ENCODE measurements at places on chromosomes 4 and X. TPM values are rescaled to one million over a fixed set of nuclear protein-coding genes. Genes with fewer than 3 reads are reported as not detected.

DNA sequence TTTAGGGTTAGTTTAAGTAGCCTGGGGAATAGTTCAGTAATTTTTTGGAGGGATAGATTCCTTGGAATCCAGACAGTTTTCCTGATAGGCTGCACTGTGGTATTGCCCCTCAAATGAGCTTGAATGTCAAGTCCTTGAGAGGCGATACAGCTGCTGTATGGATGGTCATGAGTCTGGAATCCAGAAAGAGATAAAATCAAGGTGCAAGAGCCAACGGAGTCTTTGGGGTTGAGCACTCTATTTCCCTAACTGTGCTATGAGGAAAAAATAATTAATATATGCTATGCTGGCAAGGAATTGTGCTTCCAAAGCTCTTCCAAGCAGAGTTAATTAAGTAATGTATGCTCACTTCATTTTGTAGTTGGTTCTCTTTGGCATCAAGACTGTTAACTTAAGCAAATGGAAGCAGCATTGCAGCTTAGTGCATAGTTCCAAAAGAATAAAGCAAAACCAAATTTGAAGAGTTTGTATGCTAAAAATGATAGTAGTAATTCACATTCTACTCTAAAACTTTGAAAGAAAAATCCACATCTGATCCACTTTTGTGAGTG, 48.8 kb downstream of the LIMCH1 start:
- ATAC-seq: no peak

The ADRA2C gene
- 1.2 TPM for total RNA-seq

- ATAC-seq: no peak
Observed at GRCh38 chrX:18973527-18974192, 10.3 kb downstream of the PHKA2 start.

GRCh38 chrX:19840899-19841648, 46.3 kb downstream of the SH3KBP1 start:
- ATAC-seq: no peak

DNA sequence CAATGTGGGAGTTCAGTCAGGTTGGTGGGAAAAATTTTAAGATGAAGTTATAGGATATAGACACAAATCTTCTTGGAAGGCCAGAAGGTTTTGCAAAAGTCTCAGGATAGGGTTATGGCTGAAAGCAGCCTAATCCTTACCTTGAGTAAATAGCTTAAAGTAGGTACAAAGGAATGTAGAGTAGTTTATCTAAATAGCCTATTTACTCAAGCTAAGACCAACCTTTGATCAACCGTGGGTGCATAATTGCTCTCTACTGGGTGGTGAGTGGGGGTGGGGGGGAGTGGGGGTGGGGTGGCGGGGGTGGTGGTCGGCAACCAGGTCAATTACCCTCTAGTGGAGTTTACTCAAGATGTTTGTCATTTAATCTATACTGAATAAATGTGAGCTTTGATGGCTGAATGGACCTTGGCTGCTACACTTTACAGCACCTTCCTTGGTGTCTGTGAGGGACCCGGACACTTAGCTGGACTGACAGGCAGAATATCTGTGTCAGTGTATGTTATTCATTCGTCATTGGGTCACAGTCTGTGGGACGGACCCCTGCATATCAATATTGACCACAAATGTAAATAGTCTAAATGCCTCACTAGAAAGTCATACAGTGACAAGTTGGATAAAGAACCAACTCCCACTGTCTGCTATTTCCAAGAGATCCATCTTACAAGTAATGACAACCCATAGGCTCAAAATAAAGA, 545.7 kb upstream of the PABPC4L start:
- no peak for ATAC-seq

GRCh38 chrX:151985955-151986354, 11.5 kb upstream of the GABRE start:
- peak; percentile 38 for ATAC-seq

The GUCY1A1 gene
- total RNA-seq: 193 TPM

GRCh38 chr4:107187091-107187490, 151.0 kb upstream of the DKK2 start:
- no peak for ATAC-seq

GRCh38 chr4:8847331-8847730, 24.3 kb downstream of the HMX1 start:
- no peak for ATAC-seq

The PRRG3 gene
- total RNA-seq: 0.47 TPM

DNA sequence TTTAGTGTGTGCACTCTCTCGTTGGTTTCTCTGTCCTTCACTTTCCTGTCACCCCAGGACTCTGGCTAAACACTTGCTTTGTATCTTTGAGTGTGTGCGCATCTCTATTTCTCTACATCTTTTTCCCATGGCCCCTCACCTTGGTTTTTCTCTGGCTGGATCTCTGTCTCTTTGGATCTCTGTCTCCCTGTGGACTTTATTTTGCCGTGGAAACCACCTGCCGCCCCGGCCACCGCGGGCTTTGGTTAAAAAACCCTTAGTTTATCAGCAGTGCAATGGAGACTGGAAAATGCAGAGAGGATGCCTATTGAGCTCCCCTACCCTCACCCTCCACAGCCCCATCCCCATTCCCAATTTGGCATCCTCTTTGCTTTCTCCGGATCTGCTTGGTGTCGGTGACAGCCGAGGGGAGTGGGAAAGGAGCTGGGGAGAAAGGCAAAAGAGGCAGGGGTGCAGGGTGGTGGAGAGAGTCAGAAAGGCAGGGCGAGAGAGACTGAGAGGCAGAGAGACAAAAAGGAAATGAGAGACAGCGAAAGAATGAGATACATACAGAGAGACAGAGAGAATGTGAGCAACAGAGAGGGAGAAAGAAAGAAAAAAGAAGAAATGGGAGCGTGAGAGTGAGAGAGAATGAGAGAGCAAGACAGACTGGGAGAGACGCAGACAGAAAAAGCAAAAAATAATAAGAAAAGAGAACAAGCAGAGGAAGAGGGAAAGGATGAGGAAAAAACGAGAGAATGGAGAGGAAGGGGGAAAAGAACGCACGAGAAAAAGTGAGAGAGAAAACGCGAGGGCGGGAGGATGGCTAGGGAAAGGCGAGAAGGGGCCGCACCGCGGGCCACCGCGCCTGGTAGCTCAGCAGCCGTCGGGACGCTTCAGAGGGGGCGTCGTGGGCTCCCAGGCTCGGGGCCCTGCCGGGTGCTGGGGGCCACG, 688 bp downstream of the GPR101 start:
- no peak for ATAC-seq

- no peak for ATAC-seq
Observed at GRCh38 chr4:26217481-26217880, 103.3 kb upstream of the RBPJ start.

The STX18 gene
- total RNA-seq: 25.4 TPM

The PARM1 gene
- total RNA-seq: 24.1 TPM

The SOX3 gene
- total RNA-seq: not detected

DNA sequence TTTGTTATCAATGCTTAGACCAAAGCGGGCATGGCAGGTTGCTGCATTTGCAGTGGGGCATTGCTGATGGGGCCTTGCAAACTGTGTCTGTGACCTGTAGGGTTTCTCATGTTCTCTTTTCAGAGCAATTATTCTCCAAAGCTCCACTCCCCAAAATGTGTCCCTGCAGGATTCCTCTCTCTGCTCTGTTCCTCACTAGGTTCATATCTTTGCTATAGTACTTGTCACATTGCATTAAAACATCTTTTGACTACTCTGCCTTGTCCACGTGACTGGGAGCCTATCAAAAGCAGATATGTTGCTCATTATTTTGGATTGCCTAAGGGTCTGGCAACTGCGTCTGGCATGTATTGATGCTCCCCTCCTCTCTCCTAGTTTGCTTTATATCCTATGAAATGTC, 177.7 kb upstream of the MID1 start:
- no peak for ATAC-seq

- no peak for ATAC-seq
Observed at GRCh38 chrX:153845195-153845594, 14.9 kb upstream of the PDZD4 start.

DNA sequence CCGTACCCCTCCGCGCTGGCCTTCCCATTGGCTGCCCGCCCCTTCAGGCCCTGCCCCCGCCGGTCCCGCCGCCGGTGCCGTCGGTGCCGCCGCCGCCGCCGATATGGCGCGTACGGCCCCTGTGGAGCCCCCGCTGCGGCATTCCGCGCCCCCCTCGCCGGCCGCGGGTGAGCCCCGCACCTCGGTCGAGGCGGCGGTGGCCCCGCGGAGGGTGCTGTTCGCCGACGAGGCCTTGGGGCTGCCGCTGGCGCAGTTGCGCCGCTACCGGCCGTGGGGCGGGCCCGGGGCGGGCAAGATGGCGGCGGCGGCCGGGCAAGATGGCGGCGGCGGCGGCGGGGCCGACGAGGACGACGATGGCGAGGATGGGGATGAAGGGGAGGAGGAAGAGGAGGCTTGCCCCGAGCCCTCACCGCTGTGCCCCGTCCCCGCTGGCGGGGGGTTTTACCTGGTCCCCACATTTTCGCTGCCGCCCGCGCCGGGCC, at the start of gene PPP1R3F:
Gene PPP1R3F (plus strand): TSS at position 27 of the 482 bp plus-strand sequence. CDS start 77 bp downstream, at position 104.
- peak; percentile 22 for ATAC-seq

DNA sequence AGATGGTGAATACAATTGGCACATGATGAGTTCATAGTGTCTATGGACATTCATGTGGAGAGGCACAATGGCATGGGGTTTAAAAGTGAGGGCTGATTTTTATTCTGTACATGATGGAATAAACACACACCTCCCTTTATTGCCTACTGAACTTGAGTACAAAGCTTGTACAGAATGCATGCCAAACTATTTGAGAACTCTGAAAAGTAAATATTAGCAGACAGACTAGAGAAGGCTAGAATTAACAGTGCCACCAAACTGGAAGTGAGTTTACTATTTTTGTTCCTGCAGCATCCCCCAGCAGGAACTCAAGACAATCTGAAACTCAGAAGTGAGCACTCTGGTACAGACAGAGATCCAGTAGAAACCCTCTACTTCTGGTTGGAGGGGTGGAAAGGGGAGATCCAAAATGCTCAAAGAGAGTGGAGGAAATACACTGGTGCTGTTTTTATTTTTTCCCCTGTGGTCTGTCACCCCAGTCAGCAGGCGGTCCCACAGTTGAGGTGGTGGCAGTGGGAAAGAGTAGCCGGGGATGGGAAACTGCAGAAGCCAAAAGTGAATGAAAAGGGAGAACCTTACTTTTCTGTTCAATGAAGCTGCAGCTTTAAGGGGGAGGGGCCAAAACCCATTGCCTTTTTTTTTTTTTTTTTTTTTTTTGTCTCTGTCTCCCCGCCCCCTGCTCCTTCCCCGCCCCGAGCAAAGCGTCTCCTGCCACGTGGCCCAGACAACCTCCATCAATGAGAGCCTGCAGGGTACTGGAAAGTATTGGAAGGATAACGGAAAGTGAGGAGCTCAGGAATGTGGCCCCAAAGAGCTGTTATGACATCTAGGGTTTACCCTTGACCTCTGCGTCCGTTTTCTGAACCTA, 20.5 kb downstream of the AKAP4 start:
- no peak for ATAC-seq

- no peak for ATAC-seq
Observed at GRCh38 chrX:152915541-152916241, 17.8 kb downstream of the ZNF185 start.
